GM13976 (cell line): ENCODE measurements at places on chromosomes 11 and 22.

DNA sequence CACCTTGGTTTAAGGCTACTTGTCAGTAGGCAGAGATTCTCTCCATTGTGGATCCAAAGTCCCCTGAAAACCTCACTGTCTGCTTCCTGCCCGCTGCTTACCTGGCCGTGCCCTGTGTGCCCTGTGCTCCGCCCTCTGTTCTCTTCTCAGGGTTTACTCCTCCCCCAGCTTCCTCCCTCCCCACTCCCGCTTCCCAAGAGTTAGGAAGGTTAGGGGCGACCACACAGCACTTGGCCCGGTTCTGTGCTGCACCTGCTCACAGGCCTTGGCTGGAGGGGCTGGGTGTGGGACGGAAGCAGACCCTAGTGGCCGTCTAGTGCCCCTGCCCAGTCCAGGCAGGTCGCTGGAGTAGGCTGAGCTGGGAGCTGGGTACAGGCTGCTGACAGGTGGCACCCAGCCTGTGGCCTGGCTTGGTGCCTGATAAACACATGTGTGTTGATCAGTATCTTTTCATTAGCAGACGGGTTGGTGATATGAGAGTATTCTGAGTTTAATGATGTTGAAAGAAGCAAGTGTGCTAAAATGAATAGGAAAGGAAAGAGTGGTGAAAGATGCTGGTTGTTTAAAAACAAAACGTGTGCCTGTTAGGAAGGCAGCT lies 40.5 kb downstream of the GRAMD4 start:
- DNase-seq: no peak

DNA sequence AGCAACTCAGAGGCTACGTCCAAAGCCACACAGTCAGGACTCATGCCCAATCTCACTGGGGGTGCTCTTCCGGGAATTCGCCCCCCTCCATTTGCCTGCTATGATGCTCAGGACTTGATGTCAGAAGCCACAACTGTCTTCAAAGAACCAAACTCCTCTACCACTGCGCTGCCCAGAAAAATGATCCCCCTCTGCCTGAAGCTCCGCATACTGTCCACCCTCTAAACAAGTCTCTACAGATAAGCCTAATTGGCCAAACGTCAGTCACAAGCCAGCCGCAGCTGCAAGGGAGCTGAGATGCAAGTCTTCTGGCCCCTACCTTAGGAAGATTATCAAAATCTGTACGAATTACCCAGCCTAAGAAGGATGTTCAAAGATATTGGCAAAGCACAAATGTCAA lies 294.6 kb downstream of the BUD13 start:
- DNase-seq: no peak

DNA sequence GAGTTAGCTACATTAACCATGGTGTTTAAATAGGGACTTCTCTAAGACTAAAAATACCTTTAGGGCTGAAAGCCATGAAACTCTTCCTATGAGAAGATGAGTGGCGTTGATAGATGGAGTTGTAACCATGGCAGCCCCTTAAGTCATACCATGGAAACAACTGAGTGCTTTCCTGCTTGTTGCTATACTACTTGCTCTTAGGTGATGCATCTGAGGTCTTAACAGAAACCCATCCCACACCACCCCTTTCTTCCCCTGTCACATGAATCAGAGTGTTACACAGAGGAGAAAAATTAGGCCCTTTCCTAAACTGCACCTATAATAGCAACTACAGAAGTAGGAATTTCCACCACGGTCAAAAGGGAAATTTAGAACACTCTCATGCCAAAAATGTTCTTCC lies 64.3 kb upstream of the ZC3H12C start:
- no peak for DNase-seq

DNA sequence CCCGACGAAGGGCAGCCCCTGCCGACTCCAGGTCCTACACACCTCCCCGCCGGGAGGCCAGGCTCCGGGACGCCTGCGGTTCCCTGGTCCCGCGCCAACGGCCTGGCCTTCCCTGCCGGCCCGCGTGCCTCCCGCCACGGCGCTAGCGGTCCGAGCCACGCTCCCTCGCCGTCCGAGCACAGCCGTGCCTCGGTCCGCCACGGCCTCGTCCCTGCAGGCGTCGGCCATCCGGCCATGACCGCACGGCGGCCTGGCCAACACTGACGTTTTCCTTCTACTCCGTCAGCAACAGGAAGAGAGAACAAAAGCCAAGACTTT lies 532 bp downstream of the EIF4G2 start:
- no peak for DNase-seq

DNA sequence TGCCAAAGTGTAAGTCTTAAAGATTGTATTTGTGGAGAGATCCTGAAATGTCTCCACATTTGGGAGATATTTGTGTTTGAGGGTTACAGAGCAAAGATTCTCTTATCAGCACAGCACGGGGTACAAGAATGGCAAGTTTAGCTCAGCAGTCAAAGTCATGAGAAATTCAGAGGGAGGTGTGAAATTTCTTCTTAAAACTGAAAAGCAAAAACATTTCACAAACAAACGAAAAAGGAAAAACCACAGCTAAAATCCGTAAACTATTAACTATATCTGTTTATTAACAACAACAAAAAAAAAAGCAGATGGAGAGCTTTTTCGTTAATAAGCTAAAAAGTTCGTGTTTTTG lies 40.9 kb upstream of the ETS1 start:
- no peak for DNase-seq

DNA sequence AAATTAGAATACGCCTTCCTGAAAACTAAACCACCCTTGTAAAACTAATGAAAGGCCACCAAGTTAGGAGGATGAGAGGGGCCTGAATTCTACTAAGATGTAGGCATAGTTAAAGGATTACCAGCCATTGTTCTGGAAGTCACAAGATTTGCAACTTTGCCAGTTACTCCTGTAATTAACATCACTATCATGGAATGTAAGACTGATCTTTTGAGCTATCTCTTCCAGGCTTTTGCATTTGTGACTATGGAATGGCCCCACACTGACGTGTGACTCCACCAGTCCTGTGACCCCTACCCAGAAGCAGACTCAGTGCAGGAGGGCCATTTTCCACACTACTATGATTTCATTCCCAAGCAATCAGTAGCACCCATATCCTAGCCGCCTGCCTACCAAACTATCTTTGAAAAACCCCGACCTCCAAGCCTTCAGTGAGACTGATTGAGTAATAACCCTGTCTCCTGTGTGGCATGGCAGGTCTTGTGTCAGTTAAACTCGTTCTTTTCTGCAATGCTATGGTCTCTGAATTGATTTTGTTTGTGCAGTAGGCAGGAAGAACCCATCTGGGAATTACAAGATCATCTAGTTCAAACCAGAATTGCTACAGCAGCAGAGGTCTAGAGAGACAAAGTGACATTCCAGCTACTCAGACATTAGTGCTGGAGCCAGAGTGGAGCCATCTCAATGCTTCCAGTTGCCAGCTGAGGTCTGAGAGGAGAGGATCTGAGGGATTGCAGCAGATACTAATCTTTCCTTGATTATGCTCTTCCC lies 1.9 kb upstream of the CTSF start:
- DNase-seq: no peak

- DNase-seq: no peak
Measured at GRCh38 chr22:48581796-48582469, 1245.7 kb downstream of the BRD1 start.

GRCh38 chr11:108983636-108984420 lies 319.0 kb downstream of the DDX10 start:
- DNase-seq: no peak

DNA sequence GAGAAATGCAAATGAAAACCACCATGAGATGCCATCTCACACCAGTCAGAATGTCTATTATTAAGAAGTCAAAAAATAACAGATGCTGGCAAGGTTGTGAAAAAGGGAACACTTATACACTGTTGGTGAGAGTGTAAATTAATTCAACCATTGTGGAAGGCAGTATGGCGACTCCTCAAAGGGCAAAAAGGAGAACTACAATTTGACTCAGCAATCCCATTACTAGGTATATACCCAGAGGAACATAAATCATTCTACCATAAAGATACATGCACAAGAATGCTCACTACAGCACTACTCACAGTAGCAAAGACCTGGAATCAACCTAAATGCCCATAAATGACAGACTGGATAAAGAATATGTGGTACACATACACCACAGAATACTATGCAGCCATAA lies 161.1 kb upstream of the PDGFD start:
- DNase-seq: no peak
